ENCODE measurements at places on chromosomes 2 and 18. TPM values are rescaled to one million over a fixed set of nuclear protein-coding genes. Genes with fewer than 3 reads are reported as not detected.

- no peak for DNase-seq
Measured at GRCh38 chr2:85326406-85327159, 1.2 kb downstream of the TGOLN2 start.

GRCh38 chr2:26346454-26347053 lies at the start of gene ADGRF3:
Gene ADGRF3 (minus strand): TSS chr2:26346789. CDS start chr2:26346234, 555 bp downstream.
- DNase-seq, result no peak

DNA sequence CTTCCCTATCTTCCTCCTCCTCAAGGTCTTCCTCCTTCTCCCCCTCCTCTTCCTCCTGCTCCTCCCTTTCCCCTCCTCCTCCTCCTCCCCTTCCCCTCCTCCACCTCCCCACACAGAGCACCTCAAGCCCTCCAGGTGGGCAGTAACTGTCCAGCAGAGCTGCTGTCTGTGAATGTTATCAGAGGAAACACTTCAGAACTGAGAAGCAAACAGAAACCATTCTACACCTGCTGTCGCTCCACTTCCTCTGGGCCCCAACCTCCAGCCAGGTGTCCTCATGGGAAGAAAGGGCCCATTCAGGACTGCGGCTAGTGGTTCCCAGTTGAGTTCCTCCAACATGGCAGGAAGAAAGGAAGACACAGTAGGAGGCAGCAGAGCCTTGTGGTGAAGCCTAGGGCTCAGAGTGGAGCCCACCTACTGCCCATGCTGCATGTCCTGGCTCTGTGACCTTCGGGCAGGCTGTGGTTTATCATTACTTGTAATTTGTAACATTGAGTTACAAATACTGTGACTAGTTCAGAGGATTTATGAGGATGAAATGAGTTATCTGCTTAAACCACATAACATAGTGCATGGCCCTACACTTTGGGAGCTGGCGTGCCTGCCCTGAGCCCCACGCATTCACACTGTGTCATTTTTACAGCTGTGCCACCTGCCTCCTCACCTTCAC lies 165.9 kb upstream of the ID2 start:
- DNase-seq, result no peak

DNA sequence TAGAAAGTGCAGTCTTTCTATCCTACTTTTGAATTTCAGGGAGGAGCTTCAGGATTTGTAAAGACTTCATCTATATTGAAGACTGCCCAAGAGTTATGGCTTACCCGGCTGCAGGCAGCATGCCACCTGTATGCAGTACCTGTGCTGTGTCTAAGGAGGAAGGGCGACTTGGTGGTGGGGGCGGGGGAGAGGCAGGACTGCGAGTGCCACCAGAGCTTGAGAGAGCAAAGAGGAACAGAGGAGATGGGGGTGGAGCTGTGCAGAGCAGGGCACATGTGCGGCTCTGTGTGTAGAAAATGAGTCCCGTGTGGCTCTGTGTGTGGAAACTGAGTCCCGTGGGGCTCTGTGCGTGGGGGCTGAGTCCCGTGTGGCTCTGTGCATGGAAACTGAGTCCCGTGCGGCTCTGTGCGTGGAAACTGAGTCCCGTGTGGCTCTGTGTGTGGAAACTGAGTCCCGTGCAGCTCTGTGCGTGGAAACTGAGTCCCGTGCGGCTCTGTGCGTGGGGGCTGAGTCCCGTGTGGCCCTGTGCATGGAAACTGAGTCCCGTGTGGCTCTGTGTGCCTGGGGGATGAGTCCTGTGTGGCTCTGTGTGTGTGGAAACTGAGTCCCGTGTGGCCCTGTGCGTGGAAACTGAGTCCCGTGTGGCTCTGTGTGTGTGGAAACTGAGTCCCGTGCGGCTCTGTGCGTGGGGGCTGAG lies 43.2 kb downstream of the LDLRAD4 start:
- DNase-seq, result peak; percentile 74

DNA sequence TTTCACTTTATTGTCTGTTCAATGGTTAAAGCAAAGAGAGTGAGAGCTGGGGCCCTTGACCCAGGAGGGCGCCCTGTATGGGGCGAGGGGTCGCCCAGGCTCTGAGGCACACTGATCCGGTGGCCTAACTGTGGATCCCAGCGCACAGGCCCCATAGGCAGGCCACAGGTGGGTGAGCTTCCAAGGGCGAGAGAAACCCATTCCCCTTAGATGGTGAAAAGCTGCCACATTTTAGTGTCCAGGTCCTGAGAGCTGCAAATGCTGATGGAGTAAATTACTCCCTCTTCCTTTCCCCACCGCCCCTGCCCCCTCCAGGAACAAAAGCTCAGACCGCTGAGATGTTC lies 5.9 kb upstream of the DLX2 start:
- no peak for DNase-seq

DNA sequence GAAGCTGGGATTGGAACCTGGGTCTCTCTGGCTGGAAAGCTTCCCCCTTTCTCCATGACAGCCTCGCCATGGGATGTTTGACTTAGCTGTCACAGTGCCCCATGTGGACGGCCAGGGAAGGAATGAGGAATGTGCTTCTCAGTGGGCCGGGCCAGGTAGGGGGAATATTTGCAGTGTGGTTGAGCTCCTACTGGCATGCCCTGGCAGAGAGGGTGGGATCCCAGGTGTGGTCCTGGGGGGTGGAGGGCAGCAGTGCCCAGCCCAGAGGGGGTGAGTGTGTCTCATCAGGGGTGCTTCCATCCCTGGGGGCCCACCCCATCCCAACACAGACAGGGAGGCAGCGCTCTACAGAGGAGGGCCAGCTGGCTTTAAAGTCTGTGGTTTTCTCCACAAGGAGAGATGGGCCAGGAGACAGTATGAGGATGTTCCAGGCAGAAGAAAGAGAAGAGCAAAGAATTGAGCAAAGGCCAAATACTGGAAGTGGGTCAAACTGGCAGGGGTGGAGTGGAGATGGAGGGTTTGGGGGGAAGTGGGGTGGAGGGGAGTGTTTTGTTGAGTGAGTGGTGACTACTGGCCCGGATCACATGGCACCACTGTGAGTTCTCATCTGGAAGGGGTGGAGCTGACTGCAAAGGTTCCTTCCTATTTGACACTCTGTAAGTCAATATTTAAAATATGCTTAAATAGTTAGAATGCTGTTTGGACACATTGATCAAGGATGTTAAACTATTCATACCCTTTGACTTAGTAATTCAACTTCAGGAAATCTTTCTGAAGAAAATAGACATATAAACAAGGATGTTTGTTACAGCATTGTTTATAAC lies 94.0 kb downstream of the MYCN start:
- DNase-seq, result no peak

DNA sequence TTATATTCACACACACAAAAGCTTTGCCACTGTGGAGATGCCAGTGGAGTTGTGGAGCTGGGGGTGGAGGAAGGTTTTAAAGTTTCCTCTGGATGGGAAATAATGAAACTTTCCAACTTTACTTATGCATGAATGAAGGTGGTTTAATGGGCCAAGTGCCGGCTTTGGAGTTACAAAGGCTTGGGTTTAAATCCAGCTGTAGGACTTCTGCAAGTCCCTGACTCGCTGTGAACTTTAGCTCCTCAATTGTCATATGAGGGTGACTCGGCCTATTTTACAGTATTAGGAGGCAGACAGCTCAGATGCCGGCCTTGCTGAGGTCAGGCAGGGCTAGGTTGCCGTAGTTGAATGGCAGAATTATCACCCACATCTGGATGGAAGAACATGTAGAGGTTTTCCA lies 415.8 kb upstream of the TRIB2 start:
- DNase-seq, result no peak

DNA sequence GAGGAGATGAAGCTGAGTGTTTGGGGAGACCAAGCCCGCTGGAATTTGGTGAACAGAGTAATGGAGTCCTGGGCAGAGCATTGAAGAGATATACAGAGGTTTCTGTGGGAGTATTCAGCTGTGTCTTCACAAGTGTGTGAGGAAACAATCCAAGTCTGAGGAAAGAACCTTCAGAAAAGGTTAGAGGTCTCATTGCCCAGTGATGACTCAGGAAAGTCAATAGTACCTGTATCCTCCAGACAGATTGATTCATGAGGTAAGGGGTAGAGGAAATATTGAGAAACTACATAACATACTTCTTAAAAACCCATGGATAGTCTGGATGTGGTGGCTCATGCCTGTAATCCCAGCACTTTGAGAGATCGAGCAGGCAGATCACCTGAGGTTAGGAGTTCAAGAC lies 392.3 kb downstream of the GALNT13 start:
- no peak for DNase-seq

- DNase-seq, result no peak
Measured at GRCh38 chr2:29766191-29766590, 155.2 kb downstream of the ALK start.

DNA sequence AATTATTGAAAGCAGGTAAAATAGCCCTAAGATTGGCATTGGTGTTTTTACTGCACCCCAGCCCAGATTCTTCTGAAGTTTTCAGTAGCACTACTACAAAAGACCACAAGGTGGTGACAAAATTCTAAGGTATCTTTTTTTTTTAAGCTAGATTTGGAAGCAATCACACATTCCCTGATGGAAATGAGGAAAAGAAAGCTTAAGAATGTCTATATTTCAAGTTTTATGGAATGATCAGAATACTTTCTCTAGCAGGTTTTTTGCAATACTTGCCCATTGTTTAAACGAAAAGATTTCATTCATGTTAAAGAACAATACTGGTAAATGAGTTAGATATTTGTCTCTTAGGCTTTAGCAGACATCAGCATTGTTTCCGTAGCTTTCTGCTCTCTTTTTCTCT lies 32.1 kb upstream of the ZNF638 start:
- DNase-seq, result no peak

DNA sequence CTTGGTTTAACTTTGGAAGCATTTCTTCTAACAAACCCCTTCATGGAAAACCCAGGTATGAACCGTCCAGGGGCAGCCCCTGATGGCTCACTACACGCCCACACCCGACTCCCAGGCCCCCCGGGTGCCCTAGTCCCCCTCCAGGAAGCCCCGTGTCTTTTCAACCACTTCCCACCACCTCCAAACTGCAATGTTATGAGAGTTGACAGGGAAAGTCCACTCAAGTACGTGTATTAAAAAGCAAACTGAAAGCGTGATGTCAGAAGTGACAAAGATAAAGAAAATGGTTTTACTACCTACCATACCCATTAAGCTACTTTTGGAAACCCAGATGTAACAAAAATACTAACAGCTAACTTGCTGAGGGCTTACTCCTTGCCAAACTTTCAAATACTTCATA lies 51.5 kb downstream of the L3MBTL4 start:
- DNase-seq, result no peak

GRCh38 chr18:35335866-35336265 lies 8.4 kb downstream of the ZNF24 start:
- DNase-seq, result no peak

DNA sequence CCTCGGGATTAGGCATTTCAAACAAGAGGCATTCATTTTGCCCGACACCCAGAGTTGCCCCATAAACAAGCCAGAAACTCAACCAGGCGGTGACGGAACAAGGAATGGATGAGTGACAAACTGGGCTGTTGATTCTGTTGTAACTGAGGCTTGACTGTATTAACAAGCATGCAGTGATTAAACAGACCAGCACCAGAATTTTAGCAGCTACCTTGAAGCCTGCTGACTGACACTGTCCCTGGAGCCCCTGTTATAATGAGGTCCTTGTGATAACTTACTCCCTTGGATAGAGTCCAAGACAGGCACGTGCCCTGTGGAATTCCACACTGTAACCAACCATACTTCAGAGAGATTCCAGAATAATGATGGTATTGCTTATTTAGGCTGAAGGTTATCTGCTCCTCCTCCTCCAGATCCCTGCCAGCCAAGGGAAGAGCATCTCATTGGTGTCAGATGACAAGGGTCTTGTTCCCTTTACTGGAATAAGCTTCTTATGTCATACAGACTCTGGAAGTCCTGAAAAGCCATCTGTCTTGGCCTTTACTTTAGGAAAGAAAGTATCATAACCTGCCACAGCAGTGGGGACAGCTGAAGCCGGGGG lies 97.1 kb upstream of the RMDN2 start:
- no peak for DNase-seq

DNA sequence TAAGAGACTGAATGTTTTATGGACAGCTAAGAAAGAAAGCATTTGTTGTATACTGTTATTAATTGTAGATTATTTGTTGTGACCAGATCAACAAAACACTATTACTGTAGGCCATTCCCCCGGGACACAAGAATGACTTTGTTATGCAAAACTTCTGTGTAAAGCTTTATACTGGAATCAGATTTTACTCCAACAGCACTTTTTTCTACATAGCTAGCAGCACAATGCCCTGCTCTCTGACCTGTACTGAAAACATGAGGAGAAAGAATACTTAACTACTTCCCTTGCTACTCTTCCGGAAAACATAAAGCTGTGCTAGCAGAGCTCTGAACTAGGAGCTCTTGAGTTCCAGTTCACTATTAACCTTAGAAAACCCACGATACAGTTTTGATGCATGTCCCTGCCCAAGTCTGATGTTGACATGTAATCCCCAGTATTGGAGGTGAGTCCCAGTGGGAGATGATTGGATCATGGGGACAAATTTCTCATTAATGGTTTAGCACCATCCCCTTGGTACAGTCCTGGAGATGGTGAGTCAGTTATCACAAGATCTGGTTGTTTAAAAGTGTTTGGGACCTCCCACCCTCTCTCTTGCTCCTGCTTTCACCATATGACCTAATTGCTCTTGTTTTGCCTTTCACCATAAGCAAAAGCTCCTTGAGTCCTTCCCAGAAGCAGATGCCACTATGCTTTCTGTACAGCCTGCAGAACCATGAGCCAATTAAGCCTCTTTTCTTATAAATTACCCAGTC lies 601.1 kb upstream of the PIK3C3 start:
- DNase-seq, result no peak

GRCh38 chr2:30147196-30147714 lies 448 bp downstream of the YPEL5 start:
- no peak for DNase-seq

DNA sequence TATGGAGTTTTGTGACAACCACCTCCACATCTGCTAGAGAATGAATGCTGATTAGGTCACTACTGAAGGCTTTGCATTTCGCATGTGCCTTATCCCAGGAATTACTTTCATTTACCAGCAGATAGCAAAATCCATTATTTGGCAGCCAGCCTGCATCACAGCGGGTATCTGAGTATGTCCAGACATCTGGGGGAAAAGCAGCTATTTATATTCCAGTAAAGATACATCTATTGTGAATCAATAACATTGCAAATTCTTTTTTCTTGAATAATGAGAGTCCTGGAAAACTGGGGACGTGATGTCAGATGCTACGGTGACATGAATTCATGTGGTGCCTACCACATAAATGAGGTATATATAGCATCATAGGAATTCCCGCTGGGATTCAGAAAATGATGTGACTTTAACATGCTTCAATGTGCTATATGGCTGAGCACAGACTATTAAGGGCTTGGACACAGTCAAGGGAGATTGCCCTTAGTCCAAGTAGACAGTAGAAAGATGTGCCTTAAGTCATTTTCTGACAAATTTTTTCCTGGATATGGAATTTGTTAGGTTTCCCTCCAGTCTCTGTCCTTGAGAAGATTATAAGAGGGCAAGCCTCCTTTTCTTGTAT lies 84.2 kb upstream of the CD302 start:
- no peak for DNase-seq

UNC80 gene
- 0.21 TPM for total RNA-seq

RBM45 gene
- 11.4 TPM for total RNA-seq

SCN7A gene
- 3.1 TPM for total RNA-seq

COL3A1 gene
- total RNA-seq, result 72.2 TPM

CHRNG gene
- not detected for total RNA-seq

FEV gene
- not detected for total RNA-seq

DNAJC10 gene
- 25.8 TPM for total RNA-seq

ANKRD29 gene
- total RNA-seq, result 9.9 TPM

DSG4 gene
- 0.89 TPM for total RNA-seq

Measured in suprapubic skin (tissue), 4 donors.